ENCODE measurements at places on chromosomes 7 and 10.

DNA sequence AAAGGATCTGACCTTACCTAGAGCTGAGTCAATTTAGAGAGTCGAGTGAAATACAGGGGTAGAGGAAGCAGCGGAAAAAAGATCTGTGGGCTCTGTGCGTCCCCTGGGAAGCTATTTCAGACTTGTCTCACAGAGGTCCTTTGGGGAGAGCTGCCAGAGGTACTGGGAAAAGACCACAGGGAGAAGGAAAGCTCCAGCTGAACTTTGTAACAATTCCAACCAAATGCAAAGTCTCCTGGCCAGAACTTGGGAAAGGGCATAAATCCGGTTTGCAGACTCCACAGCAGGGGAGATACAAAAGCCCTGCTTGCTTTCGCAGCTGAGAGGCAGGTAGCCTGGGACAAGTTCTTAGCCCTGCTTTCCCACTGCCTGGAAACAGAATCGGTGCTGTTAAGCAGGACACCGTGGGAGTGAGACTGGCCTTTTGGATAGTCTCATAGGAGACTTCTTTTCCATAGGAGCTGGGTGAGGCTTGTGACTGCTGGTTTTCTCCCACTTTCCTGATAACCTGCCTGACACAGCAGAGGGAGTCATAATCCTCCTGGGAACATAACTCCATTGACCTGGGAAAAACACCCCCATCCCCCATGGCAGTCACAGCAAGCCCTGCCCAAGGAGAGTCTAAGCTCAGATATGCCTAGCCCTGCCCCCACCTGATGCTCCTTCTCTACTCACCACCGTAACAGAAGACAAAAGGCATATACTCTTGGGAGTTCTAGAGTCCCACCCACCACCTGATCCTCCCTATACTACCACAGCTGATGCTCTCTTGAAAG is 926.2 kb downstream of the KCNMA1 start:
- no peak for DNase-seq

- no peak for DNase-seq
Observed at GRCh38 chr7:99374111-99375064, at the start of gene ARPC1B. TSS of gene ARPC1B (plus strand) at chr7:99374730. CDS start at chr7:99385715, 10,985 bp downstream.

- DNase-seq, result peak; percentile 71
Observed at GRCh38 chr10:56317603-56318002, 43.5 kb downstream of the ZWINT start.

DNA sequence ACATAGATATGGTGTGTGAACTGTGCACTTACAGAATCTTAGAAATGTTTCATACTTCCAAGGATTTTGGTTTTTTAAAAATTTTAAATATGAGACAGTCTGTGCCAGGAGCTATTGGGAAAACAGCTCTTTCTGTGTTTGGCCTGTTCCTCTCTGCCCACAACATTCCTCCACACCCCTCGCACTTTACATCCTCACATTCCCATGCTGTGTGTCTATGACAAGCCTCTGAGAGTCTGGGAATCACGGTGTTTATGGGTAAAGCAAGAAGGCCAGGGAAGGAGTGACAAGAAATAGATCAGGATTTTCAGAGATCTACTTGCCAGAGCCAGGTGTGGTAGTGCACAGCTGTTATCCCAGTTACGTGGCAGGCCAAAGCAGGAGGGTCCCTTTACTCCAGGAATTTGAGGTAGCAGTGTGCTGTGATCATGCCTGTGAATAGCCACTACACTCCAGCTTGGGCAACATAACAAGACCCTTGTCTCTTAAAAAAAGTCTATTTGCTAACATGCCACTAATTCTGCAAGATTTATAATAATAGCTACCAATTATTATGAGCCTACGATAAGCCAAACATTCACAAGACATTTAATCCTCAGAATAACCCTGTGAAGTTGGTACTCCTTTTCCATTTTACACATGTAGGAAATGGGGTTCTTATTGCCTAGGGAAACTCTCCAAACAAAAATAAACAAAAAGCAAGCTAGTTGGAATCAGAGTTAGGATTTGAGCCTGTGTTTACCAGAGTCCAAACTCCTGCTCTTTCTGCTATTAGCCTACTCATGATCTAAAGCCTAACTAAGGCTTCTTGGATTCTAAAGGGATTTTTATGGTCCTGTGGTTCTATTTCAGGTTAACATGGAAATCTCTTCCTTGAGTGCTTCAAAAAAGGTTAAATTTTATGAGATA is 168.3 kb upstream of the SP8 start:
- DNase-seq, result no peak

DNA sequence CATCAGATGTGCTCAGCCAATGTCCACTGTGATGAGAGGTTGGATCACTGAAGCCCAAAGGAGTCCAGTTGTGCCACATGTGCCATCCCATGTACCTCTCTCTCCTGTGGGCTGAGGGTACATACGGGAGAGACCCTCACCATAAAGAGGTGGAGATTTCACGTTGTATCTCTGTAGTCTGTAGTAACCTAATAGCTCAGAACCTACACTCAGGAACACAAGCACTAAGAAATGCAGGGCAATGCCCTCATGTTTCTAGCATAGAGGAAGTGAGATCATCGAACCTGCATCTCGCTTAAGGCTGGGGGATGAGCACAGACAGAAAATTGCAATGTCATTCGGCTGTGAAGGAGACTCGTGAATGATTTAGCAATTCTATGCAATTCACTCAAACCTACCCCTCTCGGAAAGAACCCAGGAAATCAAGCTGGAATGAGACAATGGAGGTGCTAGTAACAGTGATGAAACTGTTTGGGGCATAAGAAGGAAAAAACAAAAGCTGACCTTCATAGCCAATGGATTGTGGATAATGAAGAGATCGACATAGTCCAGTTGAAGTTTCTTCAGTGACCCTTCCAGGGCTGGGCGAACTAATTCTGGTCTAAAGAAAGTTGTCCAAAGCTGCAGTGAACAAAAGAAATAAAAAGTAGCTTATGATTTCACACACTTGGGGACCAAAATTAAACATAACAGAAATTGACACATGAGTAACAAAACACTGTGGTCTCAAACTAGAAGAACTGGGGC is 80.3 kb upstream of the UCN3 start:
- DNase-seq, result no peak

DNA sequence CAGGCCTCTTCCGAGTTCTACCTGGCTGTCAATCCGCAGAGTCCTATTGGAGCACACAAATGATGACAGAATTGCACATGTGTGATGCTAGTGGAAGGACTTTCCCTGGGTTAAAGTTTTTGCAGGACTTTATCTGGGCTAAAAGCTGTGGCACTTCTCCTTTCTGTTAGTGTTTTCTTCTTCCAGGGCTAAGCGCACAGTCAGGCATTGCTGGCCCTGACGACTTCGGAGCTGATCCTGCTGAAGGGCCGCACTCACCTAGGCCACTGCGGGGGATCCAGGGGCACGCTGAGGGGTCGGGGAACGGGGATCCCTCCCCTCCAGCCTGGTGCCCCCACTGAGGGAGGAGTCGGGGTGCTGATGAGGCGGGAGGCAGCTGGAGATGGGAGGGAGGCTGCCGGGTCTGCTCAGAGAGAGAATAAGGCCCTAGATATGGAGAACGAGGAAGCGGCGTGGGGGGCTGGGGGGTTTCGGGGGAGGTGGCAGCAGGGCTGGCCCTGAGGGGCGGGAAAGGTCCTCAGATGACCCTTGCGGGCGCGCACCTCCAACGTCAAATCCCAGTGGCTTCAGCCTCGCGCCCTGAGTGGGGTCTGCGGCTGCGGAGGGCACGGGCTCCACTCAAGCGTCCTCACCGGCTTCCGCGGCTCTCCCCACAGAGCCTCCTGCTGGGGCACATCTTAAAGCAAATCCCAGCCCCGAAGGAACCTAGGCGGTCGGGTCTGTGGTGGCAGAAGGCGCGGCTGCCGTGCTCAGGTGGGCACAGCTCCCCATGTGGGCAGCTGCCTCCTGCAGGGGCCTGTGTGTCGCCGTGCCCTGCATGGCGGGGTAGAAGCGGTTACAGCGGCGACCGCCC is 30.9 kb downstream of the AGR3 start:
- DNase-seq, result no peak

GRCh38 chr7:46554688-46555422 is 633.8 kb upstream of the IGFBP3 start:
- no peak for DNase-seq

Data from keratinocyte (primary cell).